ENCODE measurements at places on chromosomes 2 and 18.

DNA sequence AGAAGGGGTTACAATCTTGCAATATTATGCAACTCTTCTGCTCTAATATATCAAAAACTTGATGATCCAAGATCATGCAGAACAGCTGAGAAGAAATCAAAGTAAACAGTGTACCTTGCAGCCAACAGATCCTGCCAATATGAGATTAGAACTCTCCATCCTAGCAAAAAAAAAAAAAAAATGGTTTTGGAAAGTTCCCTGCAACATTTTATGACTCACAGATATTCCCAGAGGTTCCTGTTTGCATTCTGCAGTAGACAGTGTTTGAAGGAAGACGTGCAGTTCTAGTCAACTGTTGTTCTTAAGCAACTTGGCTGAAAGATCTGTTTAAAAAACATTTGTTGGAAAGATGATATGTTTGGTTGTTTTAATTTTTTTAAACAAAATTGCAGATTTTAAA is 103.6 kb upstream of the WDR75 start:
- DNase-seq, result no peak

GRCh38 chr2:119360423-119360966 is 6.1 kb downstream of the C2orf76 start:
- no peak for DNase-seq

- no peak for DNase-seq
Measured at GRCh38 chr2:166240387-166241313, 112.8 kb upstream of the SCN1A start.

DNA sequence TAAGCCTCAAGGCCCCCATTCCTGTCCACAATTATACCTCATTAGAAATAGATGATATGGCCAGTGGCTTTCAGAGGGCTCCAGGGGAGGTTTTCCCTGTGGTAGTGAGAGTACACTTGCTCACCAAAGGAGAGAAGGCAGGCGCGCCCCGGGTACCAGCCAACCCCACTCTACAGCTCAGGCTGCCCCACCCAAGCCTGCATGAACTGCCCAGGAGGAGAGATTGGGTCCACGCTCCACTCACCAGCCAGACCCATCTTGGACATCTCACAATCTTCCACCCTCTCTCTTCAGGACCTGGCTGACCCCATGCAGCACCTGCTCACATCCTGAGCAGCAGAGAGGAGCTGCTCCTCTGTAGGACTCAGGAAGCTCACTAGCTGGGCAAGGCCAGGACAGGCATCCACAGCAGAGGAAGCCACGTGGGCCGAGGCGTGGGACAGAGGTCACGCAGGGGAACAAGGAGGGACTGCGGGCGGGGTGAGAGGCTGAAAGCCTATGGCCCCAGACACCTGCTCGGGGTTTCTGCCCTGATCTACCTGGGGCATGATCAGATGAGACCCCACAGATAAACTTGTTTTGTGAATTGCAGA is 53.9 kb upstream of the GLI2 start:
- no peak for DNase-seq

GRCh38 chr2:239536186-239536585 is 135.4 kb upstream of the HDAC4 start:
- no peak for DNase-seq

- no peak for DNase-seq
Measured at GRCh38 chr18:56127322-56128099, 510.9 kb downstream of the TXNL1 start.
